Activated naive CD4-positive, alpha-beta T cell treated with Interleukin-2 at 50 U/mL for 16 hours (primary cell): ENCODE measurements at places on chromosomes 6 and 20.

GRCh38 chr6:51805517-51805916 lies 281.9 kb downstream of the PKHD1 start:
- DNase-seq, result no peak

GRCh38 chr20:33862709-33863403 lies 51.7 kb downstream of the CHMP4B start:
- DNase-seq, result peak; percentile 40

DNA sequence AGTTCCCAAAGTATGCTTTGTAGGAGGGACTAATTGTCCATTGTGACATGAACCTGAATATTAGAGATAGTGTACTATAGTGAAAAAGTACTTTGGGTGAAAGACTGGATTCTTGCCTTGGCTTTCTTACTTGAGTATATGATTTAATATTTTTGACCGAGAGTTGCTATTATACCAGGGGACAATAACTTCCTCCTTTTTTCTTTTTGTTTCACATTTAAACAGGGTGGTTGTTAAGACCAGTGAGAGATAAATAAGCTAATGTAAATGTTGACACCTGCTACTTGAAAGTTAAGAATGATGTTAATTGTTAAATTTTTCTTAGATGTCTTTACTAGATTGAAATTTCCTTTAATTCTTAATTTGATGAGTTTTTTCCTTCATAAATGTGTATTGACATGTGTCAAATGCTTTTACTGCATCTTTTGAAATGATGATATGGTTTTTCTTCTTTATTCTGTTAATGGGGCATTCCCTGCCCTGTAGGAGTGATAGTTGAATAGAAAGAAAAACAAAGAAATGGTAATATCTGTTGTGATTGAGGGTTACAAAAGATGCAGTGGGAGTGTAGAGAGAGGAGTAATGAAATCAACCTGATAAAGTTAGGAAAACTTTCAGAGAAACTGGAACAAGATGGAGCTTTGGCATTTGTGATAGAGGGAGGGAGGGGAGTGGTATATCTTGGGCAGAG lies 48.4 kb downstream of the ZFAND3 start:
- no peak for DNase-seq

GRCh38 chr6:72824833-72825232 lies 203.0 kb downstream of the KCNQ5 start:
- DNase-seq, result no peak
